ENCODE measurements at places on chromosomes 2 and 18.

DNA sequence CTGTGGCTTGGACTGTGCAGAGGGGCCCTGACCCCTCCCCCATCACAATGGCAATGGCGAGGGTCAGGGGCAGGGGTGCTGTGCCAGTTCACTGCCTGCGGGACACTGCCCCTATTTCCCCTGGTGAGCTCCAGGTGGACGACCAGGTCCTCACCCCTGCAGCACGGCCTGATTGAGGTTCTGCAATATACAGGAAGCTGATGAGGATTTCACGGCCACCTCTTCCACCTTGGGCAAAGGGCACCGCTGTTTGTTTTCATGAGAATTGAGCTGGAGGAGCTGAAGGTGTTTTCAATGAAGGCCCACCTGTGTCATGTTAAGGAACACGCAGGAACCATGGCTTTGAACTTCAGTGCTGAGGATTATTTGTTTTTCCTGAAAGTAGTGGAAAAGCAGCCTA is 96.3 kb downstream of the OSR1 start:
- no peak for DNase-seq

DNA sequence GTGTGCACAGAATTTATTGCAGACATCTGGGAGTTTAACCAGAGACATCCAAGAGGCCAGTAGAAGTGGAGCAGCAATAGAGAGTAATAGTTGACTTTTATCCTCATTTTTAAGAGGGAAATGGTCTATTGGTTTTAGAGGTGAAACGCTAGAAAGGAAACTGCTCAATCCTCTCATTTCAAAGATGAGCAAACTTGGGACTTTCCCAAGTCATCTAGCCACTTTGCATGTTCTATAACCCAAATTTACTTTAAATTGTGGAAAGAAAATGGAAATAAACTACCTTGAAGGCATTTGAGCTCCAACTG is 601.7 kb downstream of the ARHGAP15 start:
- no peak for DNase-seq

GRCh38 chr2:25041307-25041927 is 459 bp upstream of the EFR3B start:
- DNase-seq = peak; percentile 26

GRCh38 chr18:62372882-62373281 is 47.8 kb downstream of the TNFRSF11A start:
- DNase-seq = no peak

DNA sequence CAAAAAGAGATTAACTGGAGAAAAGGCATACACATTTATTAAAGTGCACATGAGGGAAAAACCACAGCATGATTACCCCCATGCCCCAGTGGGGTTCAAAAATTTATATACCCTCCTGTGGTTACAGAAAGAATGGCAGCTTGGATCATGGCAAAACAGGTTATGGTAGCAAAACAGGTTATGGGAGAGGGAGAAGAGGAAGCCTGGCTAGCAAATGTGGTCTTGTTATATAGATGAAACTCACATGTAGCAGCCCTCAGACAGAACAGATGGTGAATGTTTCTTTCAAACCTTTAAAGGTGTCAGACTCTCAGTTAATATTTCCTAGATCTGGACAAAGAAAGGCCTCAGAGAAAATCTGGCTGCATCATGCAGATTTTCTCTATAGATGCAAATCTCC is 178.2 kb upstream of the ZC3H15 start:
- DNase-seq = no peak

DNA sequence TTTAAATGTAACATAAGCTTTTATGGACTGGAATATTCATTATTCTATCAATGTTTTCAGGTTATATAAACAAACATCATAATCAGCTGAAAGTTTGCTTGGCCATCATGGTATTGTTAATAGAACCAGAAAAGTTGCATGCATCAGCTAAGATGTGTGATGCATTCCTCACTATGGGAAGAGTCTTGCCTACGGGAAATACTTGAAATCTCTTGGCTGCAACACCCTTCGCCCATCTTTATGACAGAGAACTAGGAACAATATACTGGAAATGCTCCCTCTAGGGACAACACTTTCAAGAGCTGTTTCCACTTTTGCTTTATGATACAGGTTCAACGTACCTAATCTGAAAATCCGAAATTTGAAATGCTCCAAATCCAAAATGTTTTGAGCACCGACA is 1390.8 kb downstream of the DPP10 start:
- no peak for DNase-seq

GRCh38 chr2:152127628-152128027 is 28.8 kb upstream of the CACNB4 start:
- no peak for DNase-seq

DNA sequence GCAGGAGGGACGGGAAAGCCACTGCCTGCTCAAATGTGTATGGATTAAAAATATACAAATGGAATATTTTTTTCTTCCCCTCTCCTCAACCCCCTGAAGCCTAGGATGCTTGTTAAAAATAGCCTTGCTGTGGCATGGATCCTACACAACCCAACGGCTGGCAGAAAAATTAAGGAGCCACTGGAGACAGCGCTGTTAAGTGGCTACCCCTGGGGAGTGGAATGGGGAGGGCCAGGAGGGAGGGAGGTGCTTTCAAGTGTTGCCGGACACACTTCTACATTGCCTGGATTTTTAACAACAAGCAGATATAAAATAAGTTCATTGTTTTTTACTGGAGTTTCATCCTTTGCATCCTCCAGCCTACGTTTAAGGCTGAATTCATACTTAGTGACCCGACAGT is 66.6 kb downstream of the ZBTB7C start:
- no peak for DNase-seq

- DNase-seq = no peak
Observed at GRCh38 chr18:44773640-44774155, 93.0 kb downstream of the SETBP1 start.

- DNase-seq = no peak
Observed at GRCh38 chr2:861655-862354, 88.8 kb upstream of the SNTG2 start.

DNA sequence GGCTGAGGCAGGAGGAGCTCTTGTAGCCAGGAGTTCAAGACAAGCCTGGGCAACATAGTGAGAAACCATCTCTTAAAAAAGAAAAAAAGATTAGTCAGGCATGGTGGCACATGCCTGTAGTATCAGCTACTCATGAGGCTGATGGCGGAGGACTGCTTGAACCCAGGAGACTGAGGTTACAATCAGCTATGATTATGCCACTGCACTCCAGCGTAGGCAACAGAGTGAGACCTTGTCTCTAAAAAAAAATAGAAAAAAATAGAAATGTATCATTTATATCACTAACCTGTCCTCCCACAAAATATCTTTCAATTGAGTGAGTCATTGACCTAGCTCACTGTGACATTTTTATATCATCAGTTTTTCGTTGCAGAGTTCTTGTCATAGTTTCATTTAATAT is 152.5 kb downstream of the DTNA start:
- no peak for DNase-seq

GRCh38 chr2:214135966-214136365 is 274.9 kb upstream of the VWC2L start:
- DNase-seq = no peak

DNA sequence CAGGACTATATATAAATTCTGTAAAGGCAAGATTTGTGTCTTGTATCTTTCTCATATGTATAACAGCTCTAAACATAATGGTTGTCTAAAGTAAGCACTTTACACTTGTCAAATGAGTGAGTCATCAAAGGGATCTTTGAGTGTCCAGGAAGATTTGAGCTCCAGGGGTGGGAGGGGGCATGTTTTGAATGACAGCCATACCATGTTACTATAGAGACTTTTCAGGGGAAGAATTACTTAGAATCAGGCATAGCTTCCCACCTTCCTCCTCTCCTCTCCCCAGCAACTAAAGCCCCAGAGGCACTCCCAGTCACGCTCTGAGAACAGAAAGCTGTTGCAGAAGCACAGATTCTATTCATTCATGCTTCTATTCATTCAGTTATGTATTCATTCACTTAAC is 65.8 kb upstream of the ALK start:
- no peak for DNase-seq

DNA sequence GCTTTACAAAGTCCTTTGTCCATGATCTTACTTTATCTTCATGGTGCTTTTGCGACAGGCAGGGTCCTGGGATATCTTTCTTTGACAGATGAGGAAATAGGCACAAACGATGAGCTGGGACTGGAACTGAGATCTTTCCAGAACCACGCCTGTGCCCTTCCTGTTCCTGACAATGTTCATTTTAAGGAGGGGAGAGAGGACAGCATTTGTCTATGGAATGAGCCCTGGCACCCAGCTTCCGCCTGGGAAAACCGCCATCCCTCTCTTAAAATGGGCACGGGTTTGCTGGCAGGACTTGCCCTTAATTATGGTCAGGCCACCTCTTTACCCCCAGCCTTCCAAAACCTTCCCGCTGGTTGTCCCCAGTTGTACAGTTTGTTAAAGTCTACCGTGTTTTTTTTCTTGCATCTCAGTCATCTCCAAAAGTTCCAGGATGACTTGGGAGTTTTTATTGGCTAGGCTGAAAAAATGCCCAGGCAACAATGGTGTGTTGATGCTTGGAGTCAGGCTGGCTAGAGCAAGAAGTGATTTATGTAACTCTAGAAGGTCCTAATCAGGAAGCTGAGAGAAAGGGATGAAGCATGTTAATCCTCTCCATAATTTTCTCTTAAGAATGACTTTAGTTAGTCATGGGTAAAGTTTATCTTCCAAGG is 264.9 kb upstream of the EPAS1 start:
- no peak for DNase-seq

DNA sequence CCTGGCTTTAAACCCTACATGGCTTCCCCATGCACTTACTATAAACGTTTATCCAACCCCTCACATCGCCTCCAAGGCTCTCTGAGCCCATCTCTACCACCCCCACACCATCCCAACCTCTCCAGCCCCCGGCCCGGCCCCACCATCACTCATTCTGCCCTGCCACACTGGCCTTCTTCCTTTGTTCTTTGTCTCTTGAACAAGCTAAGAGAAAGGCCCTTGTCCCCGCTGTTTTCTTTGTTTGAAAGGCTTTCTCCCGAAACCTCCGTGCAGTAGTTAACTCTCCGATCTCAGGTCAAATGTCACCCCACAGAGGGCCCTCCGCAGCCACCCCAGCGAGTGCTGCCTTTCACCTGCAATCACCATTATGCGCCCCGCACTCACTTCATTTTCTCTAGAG is 100.4 kb downstream of the AFF3 start:
- DNase-seq = no peak

GRCh38 chr2:182023235-182023634 is 37.6 kb downstream of the PPP1R1C start:
- no peak for DNase-seq

- no peak for DNase-seq
Observed at GRCh38 chr18:70732188-70732587, 443.3 kb downstream of the SOCS6 start.

GRCh38 chr18:53797998-53798495 is 426.4 kb downstream of the MBD2 start:
- DNase-seq = no peak

GRCh38 chr2:164954954-164955701 is at the start of gene SLC38A11:
SLC38A11 (minus strand) TSS chr2:164955525; CDS start chr2:164955247, 278 bp downstream.
- no peak for DNase-seq

DNA sequence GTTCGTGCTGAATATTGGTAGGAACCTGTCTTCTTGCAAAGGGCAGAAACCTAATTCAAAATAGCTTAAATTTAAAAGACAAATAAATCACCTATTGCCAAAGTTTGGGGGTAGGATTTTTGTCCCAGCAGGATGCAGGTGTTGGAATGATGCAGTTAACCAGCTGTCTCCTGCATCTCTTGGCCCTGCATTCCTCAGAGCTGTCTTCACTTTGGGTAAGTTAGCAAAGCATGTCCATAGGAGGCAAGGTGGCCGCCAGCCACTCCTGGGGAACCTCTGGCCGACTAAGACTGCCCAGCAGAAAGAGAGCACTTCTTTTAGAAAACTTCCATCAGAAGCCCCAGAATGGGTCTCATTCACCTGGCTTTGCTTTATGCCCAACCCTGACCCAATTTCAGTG is 20.5 kb upstream of the NYAP2 start:
- DNase-seq = no peak

DNA sequence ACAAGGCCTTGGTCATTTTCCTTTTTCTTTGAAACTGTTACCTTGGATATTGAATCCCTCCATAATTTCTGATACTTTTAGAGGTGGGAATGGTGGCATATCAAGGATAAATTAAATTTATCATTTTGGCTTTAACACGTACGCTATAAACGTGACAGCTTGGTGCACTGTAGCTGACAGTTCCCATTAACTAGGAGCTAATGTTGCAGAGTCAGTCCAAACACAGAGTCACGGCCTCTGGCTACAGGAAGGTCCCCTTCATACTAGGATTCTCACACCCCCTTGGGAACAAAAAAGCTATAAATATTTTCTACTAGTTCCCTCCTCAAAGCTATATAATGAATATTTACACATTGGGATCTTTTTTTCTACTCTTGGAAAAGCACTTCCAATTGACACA is 17.7 kb upstream of the ERBB4 start:
- DNase-seq = no peak

DNA sequence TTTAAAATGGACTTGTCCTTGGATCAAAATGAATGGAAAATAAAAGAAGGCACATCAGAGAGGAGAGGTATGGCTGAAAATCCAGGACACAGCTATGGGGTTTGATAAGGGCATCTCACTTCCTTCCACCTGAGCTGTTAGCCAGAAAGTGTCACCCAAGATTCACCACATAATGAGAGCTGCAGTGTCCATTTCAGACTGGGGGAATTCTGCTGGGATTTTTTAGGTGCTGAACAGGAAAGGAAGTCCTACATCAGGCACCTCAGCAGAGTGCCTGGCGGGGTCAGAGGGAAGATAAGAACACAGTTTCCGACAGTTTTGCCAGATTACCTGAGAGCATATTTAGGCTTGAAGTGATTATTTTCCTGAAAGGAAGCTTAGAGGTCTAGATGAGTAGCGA is 187.6 kb upstream of the HNMT start:
- DNase-seq = no peak

DNA sequence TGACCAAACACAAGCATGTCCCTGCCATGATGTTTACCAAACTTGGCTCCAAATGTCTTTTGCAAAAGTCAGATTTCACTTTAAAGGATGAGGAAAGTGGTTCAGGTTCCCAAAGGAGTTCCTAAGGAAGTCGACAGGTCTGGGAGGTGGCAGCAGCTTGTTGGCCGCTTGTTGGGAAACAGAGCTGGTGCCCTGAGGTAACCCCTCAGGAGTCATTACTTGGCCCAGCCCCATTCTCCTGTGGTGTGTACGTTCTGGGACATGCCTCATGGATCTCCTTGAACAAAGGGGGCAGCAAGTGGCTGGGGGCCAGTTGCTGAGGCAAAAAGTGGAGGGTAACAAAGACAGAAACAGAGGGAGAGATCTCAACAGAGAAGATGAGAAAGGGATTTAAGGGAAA is 10.9 kb downstream of the TMBIM1 start:
- DNase-seq = no peak

DNA sequence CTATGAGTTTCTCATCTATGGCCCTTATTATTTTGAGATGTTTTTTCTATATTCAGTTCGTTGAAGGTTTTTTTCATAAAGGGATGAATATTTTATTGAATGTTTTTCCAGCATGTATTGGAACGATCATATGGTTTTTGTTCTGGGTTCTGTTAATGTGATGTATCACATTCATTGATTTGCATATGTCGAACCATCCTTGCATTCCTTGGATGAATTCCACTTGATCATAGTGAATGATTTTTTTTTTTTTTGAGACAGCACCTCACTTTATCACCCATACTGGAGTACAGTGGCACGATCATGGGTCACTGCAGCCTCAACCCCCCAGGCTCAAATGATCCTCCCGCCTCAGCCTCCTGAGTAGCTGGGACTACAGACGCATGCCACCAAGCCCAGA is 5.5 kb upstream of the NEMP2 start:
- DNase-seq = no peak

Data from stimulated activated naive CD8-positive, alpha-beta T cell treated with anti-CD3 and anti-CD28 coated beads, Interleukin-15, amount 100 ng/mL, for 72 hours (primary cell).